ENCODE measurements at places on chromosomes 7 and 10.

GRCh38 chr10:126072622-126073021 lies 176.3 kb downstream of the FANK1 start:
- DNase-seq, result no peak

DNA sequence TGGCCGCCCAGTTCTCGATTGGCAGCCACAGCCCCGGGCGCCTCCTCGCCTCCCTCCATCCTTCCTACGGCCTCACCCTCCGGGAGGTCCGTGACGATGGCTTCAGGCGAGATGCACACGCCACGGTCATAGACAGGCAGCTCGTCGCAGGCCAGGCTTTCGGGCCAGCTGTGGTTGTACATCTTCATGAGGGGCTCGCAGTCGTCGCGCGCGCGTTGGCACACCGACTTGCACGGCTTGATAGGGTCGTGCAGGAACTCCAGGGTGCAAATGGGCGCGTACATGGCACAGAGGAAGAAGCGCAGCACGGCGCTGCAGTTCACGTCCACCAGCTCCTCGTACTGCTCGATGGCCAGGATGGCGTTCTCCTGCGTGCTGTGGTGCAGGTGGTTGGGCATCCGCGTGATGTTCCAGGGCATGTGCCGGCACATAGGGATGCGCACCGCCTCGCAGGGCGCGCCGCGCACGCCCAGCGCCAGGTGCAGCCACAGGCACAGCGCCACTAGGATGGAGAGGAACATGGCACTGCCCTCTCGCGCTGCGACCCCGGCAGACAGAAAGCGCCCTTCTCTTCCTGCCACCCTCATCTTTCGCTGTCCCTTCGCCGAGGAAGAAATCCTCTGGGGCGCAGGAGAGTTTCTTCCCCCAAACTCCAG lies 472 bp downstream of the SFRP4 start:
- DNase-seq, result no peak

- no peak for DNase-seq
These were observed 95.5 kb downstream of the CELF2 start for GRCh38 chr10:11113156-11113555.

GRCh38 chr7:6558837-6559236 lies 7.6 kb upstream of the GRID2IP start:
- no peak for DNase-seq

GRCh38 chr7:1054861-1055450 lies 10.6 kb downstream of the GPR146 start:
- no peak for DNase-seq

DNA sequence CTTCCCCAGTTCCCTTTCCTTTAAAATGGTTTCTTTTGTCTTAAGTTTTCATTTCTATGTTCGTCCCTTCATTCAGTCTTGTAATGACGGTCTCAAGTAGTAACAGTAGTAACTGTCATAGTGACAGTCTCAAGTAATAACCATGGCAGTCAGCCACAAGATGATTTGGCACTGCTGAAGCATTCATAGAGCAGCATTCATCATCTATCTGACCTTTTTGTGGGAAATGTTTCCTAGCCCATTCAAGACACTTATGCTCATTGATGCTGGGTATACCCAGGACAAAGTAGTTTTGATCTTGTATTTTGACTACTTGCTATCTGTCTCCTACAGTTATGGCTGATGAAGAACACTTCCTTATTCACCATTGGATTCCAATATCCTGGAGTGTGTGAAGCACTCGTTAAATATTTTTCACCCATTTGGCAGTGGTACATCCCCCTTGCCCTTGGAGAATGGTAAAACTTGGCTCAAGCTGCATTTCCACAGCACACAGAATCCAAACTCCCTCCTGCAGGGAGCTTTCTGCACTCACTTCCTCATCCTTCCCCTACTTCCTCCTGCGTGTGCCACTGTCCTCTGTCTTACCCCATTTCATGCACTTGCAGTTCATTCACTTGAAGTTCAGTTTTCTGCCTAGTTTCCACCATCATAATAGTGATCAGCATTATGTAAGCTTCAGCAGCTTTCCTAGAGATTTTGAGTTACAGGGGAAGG lies 19.0 kb downstream of the GIMAP4 start:
- DNase-seq, result no peak

DNA sequence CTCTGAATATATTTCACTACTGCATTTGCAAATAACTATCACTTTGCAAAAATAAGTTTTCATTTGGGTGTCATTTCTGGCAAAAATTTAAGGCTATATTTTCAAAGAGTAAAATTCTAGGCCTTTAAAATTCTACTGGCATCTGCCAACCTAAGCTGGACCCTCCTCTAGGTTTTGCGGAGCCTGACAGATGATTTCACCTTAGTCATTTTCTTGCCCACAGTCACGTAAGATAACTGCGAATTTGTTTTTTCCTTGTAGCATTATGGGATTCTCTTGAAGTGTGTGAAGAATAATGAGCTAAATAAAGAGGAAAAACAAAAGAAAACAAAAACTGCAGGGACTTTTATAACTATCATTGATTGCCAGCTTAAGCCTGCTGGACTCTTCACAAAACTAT lies 7.8 kb downstream of the MEOX2 start:
- no peak for DNase-seq

DNA sequence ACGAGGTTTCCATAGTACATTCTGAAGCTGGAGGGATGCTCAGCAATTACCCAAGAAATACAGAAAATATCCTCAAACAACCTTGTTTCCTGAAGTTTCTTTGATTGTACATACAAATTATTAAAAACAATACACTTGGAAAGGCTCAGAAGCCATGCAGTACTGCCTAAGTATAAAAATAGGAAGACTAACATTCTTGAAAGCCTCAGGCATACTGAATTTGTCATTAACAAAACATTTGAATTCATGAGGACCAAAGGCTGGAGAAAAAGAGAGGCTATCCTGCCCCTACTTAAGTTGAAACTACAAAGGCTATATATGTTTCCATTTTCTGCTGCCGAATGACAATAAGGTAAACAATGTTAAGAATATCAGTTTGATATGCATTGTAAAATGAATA lies 54.3 kb upstream of the SGCE start:
- no peak for DNase-seq

DNA sequence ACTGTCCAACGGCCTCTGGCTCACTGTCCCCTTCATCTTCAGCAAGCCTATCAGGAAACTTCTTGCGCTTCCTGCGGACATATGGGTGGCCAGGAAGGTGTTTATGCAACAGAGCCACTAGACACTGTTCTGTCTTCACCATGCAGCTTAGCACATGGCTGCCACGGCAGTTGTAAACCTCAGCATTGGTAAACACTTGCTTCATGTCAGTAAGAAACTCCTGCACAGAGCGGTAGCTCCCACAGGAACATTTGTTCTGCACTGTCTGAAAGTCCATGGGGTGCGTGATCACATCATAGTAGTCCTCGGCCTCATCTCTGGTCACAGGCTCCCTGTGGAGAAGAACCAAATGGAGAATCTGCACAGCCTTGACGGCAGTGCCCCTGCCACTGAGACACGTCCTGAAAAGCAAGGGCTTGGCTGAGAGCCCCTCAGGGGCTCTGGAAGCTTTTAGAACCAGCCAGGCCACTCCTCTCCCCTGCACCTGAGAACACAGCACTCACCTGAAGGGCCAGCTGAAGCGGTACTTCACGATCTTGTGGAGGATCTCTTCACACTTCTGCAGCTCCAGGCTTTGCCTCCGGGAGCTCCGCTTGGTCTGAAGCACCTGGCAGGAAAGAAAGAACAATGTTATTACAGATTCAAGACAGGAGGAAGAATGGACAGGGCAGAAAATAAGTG lies 8.8 kb downstream of the FZD9 start:
- DNase-seq, result no peak

GRCh38 chr10:110946496-110946895 lies 27.1 kb downstream of the SHOC2 start:
- no peak for DNase-seq

- no peak for DNase-seq
These were observed 266.0 kb downstream of the GRID1 start for GRCh38 chr10:86100581-86101061.

- DNase-seq, result no peak
These were observed 84.2 kb downstream of the SEMA3A start for GRCh38 chr7:84110400-84110799.

- DNase-seq, result no peak
These were observed 513.4 kb upstream of the GHITM start for GRCh38 chr10:83625831-83626360.

- no peak for DNase-seq
These were observed 233.1 kb downstream of the PLXNA4 start for GRCh38 chr7:132343199-132343598.

DNA sequence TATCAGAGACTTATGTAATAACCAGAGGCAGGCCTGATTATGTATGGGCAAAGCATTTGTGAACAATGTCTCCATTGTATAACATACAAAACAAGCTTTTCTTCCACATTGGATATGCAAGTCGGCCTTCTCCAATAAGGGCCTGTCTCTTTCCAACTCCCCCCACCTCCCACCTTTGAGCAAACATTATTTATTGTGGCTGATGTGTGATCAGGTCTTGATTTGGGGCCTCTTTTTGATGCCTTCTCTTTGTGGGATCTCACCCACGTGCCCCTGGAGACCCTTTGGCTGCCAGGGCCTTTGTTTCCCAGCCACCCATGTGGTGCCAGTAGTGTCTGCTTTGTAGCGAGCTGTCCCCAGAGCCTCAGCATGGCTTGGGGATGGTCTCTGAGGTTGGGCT lies 53.0 kb downstream of the TCF7L2 start:
- no peak for DNase-seq

- DNase-seq, result no peak
These were observed 296.5 kb upstream of the ZNF32 start for GRCh38 chr10:43945094-43945730.

DNA sequence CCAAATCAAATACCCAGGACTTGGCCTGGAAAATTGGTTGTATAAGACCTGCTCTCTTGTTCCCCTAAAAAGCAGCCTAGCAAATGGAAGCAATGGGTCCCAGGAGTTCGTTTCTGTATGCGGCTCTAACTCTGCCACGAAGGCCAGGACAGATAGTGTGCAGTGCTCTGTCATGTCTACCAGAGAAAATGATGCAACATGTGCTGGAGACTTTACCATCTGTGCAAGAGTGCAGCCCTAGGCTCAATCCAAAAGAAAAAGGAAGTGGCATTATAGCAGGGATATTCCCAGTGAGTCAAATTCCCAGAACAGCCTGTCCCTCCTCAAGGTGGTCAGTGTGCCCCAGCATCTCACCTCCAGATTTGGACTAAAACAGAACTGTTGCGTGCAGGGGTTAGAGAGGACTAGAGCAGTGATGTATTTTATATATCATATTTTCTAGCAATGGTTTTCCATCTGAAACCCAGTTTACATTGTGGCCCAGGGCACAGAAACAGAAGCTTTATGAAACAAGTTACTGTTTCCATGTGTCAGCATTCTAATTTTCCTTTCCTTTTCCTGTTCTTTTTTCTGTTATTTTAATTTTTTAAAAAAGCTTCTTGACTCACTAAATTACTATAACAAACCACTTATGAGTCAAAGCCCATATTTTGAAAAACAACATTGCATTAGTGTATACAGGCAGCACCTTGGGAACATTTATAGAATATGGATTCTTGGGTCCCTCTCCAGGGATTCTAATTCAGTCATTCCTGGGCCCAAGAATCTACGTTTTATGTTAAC lies 311.2 kb downstream of the RNLS start:
- DNase-seq, result no peak

- DNase-seq, result no peak
These were observed 57.3 kb upstream of the DPYSL4 start for GRCh38 chr10:132129431-132129830.

GRCh38 chr7:2954433-2954853 lies 89.2 kb downstream of the CARD11 start:
- DNase-seq, result no peak

DNA sequence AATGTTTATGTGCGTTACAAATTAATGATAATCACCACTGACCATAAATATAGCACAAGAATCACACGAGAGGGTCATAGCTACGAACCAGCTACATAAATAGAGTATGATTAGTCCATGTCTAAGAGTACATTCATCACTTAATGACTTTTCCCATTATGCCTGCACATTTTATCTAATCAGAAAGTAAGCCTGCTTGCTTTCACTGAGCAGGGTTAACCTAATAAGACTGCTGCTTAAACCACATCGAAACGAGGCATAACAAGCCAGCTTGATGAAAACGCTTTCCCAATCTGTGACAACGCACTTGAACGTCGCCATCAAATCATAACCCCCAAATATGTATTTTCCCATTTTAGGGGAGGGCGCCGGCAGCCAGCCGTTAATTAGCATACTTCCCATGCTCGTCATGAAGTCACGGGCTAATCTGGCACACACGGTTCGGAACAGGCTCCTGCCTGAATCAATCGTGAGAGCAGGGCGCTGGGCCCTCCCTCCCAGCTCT lies 71.5 kb downstream of the EBF3 start:
- DNase-seq, result no peak

DNA sequence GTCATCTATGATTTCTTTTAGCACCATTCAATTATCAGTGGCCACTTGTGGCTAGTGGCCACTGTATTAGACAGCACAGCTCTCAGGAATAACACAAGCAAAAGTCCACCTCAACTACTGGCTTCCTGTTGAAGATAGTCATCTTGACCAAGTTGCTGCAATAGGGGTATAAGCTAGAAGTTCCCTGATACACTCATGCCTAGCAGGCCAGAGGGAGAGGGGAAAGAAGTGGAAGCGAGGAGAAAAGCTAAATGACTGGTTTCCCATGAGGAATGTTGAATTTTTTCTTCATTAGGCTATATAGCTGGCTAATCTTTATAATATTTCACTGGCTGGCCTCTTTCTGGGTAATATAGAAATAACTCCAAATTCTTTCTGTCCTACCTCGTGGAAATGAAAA lies 327.5 kb upstream of the MEOX2 start:
- no peak for DNase-seq

DNA sequence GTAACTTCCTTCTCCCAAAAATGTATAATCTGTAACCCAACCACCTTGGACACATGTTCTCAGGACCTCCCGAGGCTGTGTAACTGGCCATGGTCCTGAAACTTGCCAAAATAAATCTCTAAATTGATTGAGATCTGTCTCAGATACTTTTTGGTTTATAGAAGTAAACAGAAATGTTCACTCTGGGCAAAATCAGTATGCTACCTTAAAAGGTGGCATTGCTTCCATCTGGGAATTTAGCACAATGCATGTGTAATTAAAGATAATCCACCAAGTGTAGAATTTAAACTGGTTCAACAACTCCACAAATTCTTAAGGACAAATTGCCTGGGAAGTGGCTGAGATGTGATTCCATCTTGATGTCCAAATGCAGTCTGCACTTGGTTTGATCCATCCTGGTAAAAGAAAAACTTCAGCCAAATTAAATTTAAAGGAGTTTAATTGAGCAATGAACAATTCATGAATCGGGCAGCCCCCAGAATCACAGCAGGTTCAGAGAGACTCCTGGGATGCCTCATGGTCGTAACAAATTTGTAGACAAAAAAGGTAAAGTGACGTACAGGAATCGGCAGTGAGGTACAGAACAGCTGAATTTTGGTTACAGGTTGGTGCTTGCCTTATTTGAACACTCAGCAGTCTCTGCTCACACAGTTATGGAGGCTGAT lies 102.6 kb upstream of the PFKP start:
- no peak for DNase-seq

- DNase-seq, result no peak
These were observed 14.1 kb downstream of the FOXL3 start for GRCh38 chr7:303884-304573.

DNA sequence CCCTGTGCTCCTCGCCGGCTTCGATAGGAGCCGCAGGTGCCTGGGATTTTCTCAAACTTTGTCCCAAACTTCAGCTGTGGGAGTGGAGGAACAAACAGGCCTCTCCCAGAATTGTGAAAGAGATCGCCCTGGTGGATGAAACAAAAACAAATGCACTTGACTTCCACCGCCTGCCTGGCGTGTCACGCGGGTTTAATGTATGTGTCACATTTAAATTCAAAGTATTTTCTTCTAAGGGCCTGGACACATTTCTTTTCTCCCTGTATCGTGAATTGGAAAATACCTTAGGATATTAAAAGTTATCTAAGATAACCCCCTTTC lies 694 bp upstream of the WASL start:
- no peak for DNase-seq

Data from NCI-H524 treated with DMSO at 0.1 percent for 48 hours (cell line).